Breast epithelium (tissue), 4 donors: ENCODE measurements at places on chromosomes 3 and 15.

GRCh38 chr3:126582311-126582710 lies 23.6 kb upstream of the C3orf22 start:
- no peak for DNase-seq

DNA sequence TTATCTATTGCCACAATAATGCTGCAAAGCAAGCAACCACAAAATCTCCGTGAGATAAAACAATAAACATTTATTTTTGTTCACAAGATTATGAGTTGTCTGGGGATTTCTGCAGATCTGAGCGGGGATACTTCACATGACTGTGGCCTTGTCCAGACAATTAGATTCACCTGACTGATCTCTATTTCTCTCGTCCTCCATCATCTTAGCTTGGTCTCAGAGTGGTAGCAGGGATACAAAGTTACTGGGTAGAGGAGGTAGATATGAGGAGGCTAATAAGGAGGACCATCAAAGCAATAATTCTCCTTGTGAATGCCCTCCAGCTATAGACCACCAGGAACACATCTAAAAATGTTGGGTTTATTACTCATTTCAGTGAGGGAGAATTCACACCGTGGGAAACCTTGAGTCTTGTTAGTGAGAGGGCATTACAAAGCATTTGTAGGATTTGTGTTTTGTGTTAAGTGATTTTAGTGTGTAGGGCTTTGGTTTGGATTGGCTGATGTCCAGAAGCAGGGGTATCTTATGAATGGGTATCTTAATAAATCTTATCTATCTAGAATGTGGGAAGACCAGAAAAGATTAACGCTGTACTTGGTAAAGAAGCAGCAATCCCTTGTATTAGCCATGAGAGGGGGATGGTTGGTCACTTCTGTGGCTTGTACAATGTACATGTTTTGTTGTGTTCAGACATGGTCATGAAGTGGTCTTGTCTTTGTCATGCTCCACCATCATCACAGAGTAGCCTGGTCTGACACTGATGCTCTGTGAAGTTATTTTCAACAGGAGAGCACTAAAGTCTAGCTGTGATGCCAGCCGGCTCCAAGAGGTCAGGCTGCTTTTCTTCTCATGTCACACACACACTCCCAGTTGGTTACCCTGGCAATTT lies 287.6 kb upstream of the STT3B start:
- no peak for DNase-seq

DNA sequence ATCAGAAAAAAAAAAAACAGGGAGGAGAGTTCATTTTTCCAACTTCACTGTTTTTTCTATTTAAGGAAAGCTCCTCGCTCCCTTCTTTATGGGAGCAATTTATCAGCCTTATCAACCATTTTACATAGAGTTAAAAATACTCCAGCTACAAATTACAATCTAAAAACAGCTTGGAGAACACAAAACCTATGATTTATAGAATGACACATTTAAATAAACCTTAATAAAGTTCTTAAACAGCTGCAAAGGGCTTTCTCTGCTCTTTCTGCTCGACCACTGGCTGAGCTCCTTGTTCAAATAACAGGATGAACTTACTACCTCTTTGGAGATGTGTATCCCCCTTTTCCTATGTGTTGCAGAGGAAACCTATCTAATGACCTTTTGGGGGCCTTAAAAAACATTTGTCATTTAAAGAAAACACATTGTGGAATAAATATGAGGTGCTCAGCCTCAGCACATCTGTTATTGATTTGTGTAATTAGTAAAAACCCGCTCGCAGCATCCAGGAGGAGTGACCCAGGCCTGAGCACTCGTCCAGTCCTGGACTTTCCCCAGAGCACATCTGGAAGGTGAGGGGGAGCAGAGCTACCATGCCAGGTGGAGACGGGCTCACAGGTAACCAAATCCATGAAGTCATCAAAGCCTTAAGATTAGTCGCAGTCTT lies 231.2 kb downstream of the ATP8B4 start:
- DNase-seq, result no peak

GRCh38 chr3:127026036-127026435 lies 43.1 kb downstream of the PLXNA1 start:
- no peak for DNase-seq

DNA sequence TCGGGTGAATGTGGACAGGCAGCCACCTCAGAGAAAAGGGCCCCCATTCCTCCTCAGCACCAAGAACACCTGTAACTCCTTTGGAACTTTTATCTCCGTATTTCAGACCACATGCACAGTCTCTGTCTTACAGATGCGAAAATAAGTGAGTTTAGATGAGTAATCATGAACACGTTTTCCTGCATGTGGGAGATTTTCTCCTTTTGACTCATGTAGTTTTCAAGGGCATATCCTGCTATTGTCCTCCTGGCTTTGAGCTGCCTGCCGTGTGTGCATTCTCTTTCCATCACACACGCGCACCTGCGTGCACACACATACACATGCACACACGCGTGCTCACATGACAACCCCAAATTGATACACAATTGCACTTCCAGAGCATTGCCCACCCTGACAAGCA lies 239.2 kb downstream of the GABRG3 start:
- DNase-seq, result no peak

DNA sequence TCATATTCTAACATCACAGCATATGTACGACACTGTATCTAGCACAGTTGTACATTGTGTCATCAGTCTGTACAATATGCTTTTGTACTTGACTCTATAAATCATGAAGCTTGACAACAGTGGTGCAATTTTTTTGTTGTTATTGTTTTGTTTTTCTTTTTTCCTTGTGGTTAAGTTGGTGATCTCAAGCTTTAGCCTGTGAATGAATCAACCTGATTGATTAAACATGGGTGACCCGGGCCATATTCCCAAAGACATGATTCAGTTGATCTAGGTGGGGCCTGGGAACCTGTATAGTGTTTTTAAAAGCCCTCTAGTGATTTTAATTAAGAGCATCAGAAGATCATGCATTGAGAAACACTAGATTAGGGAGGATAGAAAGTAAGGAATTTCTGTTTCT lies 101.8 kb upstream of the AADACL2 start:
- DNase-seq, result no peak

- DNase-seq, result no peak
Measured at GRCh38 chr15:48046813-48047438, 73.9 kb upstream of the SLC24A5 start.

DNA sequence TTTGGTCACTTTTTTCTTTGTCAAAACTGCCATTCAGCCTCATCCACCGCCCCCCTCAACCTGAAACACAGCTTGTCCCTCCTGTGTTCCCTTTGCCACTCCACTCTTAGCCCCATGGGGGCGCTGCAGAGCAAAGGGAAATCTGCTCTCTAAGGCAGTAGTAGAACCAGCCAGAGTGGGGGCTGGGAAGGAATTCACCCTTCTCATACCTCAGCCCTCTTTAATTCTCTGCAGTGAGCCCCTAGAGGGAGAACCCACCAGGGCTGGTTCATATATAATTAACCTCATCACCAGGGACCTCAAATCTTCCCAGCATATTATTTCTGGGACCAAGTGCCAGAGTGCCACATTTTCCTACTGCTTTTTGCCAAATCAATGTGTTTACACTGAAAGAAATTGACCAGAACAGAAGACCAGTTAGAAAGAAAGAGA lies 2.8 kb upstream of the BCL6 start:
- peak; percentile 93 for DNase-seq

GRCh38 chr3:74106925-74107324 lies 482.2 kb upstream of the PDZRN3 start:
- DNase-seq, result no peak

DNA sequence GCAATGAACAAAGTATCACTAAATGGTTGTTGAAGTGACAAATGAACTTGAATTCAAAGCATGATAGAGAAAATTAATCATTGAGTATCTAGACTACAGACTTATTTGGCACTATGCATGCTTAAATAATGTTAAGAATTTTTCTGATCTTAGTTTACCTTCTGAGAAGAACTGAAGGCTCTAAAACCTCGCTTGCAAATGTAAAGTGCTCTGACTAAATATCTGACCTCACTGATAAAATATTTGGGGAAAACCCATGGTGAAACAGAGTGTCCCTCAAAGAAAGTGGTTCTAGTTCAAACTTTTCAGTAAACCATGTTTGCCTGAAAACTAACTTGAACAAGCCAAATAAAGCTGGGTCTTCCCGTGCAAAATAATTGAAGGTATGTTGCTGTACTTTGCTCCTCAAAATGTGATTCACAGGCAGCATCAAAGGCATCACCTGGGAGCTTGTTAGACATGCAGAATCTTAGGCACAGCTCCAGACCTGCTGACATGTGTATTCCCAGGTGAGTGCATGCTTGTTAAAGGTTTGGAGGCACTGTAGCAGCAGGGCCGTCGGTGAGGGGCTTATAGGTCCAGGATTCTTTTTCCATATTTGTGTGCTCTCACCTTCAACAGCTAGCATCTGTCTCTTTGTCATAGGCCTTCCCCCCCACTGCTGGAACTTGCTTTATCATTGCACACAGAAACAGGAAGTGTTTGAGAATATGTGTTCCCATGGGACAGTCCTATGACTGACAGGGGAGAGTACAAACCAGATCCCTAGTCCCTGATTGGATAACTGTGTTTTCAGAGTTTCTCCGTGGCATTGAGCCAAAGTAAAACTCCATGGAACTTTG lies 524.2 kb upstream of the LMCD1 start:
- no peak for DNase-seq

- no peak for DNase-seq
Measured at GRCh38 chr3:150271591-150271960, 136.5 kb upstream of the TSC22D2 start.

GRCh38 chr15:31328969-31329639 lies 2.5 kb downstream of the KLF13 start:
- DNase-seq, result no peak

DNA sequence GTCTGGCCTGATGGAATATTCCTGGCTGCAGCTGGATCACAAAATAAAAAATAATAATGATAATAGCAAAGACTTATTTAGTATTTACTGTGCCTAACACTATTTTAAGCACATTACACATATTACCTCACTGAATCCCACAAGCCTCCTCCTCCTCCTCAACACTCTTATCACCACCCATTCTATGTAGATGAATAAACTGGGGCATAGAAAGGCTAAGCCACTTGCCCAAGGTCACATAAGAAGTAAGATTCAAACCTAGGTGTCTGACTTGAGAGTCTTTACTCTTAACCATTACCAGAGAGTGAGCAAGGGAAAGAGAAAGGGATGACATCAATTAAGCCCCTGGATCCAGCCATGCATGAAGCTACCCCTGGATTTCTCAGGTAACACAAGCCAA lies 493.1 kb downstream of the SHQ1 start:
- DNase-seq, result no peak

DNA sequence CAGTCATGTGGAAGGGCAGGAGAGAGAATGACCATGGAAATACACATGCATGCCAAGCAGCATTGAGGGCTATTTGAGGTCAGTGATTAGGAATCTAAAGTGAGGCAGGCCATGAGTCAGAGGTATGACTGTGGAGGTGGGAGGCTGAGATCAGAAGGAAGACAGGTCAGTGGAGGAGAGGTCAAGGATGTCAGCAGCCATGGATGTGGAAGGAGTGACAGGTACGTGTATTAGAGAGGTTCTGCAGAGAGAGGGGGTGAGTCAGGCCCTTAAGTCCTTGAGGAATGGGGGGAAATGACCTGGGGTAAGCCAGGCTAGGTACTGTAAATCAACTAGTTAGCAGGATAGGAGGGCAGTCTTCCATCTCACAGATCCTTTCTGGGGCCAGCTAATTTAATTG lies 166.6 kb downstream of the ANO10 start:
- DNase-seq, result no peak

DNA sequence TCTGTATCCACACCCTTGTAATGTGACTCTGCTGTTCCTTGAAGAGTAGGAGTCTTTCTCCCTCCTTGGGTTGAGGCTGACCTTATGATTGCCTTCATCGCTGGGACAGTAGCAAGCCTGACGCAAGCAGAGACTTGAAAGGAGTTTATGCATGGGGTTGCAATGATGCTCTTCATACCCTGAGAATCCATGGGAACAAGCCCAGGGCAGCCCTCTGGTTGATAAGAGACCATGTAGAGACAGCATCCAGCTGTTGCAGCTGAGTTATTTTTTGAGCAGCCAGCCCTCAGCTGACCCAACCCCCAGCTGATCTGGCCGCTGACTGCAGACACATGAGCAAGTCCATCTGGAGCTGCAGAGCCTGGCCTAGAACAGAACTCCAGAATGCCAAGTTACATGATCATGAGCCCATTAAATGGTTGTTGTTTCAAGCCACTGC lies 60.6 kb upstream of the ARNT2 start:
- DNase-seq, result no peak

DNA sequence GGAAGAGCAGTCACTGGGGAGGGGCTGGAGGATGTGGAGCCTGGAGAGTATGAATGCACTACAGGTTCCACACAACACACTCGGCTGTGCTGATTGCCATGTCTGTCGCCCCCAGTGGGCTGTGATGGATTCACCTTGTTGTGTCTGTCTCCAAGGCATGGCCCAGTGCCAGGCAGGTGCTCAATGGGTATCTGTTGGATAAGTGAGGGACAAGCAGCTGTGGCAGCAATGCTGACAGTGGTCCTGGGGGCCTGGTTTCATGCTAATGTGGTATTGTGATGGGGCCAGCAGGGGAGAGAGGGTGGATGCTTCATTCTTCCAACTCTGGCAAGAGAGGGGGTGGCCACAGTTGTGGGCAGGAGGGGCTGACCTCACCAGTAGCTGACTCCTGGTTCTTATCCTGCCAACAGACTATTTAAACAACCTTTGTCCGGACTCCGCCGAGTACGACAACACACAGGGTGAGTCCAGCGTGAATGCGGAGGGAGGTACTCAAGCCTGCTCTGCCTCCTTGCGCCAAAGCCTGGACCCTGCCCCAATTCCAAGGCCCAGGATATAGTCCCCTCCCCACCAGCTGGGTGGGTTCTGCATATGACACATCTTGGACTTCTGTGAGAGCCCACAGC lies 47.3 kb upstream of the NR2C2 start:
- no peak for DNase-seq
